T-cell (primary cell): ENCODE measurements at places on chromosomes 13 and 19. TPM values are rescaled to one million over a fixed set of nuclear protein-coding genes. Genes with fewer than 3 reads are reported as not detected.

The MAP2K2 gene
- 101 TPM for total RNA-seq

The FGF9 gene
- total RNA-seq: 3.1 TPM

The ZNF625 gene
- total RNA-seq: 3.3 TPM

The ZNF256 gene
- total RNA-seq: 12.0 TPM

The SCN1B gene
- total RNA-seq: 1.1 TPM

The PBX4 gene
- total RNA-seq: 47.4 TPM

The TSEN34 gene
- 28.5 TPM for total RNA-seq

The SUGP2 gene
- total RNA-seq: 119 TPM

The ELANE gene
- total RNA-seq: not detected

The MBD3L4 gene
- total RNA-seq: not detected

The SIGLEC12 gene
- not detected for total RNA-seq

The CLEC11A gene
- total RNA-seq: 3.7 TPM

The ZNF816 gene
- 19.0 TPM for total RNA-seq

The CKM gene
- total RNA-seq: not detected

The CEACAM20 gene
- total RNA-seq: not detected

The KLK15 gene
- total RNA-seq: not detected

The CRX gene
- not detected for total RNA-seq

The ERICH6B gene
- total RNA-seq: not detected

The LILRB5 gene
- total RNA-seq: not detected

The RNF225 gene
- total RNA-seq: 0.53 TPM
